Activated T-helper 1 cell treated with anti-CD3 and anti-CD28 coated beads, Interleukin-2, amount 50 U/mL, for 16 hours (primary cell): ENCODE measurements at places on chromosomes 6 and 20.

DNA sequence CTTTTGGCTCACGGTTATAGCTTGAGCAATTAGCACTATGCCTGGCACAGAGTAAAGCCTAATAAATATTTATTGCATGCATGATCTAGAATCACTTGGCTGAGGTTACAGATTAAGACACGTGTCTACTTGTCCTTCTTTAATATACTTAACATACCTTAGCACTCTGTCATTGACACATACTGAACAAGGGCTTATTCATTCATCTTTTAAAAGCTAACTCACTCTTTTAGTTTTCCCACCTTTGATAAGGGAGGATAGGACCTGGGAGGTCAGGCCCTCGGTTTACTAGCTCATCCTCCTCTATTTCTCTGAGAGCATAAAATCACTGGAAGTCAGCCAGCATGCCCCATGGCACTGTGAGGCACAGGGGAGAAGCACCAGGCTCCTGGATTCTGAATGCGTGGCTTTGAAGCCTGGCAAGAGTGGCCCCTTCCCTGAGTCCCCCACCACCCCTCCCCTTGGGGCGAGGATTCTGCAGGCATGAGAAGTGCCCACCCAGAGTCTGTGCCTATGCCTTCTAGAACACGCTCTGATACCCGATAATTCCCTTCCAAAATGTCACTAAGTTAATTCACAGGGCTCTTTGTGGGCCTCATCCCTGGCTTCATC, 11.2 kb downstream of the ZCCHC3 start:
- DNase-seq = no peak

DNA sequence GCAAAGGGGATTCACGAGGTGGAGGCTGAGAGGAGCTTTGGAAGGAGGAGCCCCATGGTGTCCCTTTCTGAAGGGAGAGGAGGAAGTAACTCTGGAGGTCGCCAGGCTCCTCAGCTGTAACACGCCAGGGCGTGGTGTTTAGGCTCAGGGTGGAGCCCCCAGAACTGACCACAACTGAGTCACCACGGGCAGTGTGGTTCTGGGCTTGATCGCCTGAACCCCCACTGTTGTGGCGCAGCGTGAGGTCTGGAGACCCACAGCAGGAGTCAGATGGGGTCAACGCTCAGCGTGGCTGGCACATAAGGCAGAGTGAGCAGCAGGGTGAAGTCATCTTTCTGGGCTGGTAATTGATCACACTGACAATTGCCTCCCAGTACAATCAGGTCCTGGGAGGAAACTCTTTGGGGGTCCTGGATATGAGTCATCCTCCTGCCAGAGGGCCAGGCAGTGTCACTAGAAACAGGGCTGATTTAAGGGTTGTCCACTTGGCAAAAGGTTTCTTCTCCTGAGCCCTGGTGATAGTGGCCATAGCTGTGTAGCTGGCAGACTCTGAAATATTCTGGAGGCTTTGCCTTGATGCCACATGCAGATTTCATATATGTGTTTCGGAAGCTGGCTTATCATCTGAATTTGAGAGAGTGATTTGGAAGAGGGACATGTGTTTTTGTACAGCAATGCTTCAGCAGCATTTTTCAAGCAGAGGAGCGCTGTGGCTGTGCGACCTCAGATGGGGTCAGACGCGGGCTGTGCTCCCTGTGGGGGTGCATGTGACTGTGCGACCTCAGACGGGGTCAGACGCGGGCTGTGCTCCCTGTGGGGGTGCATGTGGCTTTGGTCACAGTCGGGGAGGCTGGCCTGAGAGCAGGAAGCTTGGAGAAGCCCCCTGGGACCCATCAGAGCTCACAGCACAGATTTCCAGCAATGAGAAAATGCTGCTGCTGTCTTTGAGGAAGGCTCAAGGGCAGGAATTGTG, 50.0 kb downstream of the SYNJ2 start:
- no peak for DNase-seq

DNA sequence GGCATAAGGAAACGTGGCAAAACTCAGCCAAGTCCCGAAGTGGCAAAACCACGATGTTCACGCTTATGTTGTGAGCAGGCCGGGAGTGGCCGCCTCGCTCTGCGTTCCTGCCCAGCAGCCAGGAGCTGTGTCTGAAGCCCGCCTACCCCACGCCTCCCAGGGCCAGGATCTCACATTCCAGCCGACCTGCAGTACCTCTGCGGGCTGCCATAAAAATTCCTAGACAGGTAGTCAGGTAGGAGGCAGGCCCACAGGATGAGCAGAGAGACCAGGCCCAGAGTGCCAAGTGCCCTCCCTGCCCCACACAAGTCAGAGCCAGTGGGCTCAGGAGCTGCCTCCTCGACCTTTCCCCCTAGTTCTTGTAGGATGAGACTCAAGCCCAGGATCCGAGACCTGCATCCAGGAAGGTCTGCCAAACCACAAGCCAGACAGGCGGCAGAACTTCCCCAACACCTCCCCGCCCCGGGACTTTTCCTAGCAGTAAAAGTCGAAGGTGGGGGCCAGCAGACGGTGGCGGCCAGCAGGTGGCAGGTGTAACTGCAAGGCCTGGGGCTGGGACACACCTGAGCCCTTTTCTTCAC, 16.7 kb downstream of the PMEPA1 start:
- DNase-seq = no peak

- no peak for DNase-seq
These were observed 138.5 kb downstream of the MRPL14 start for GRCh38 chr6:43988801-43989200.

GRCh38 chr20:38870733-38871559, 55.3 kb upstream of the FAM83D start:
- DNase-seq = no peak

GRCh38 chr20:62546606-62547005, 70.8 kb upstream of the GATA5 start:
- DNase-seq = no peak

GRCh38 chr6:45987856-45988255, 27.8 kb downstream of the CLIC5 start:
- DNase-seq = no peak

- no peak for DNase-seq
These were observed 69.1 kb downstream of the SLC35F1 start for GRCh38 chr6:117976030-117976651.

DNA sequence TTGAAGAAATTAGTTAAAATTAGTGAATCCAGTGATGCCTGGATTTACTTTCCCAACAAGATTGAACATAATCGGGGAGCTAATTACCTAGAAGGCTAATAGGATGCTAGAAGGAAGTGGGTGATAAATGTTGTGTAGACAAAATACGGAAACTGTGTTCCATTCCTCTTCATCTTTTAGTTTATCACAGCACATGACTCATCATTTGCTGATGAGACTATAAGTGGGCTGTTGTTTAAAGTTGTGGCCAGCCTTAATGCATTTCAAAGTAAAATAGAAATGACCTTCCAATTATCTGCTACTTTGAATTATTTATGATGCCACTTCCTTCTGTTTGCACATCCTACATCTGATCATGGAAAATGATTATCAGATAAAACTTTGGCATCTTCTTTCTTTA, 43.4 kb downstream of the OGFRL1 start:
- DNase-seq = no peak

DNA sequence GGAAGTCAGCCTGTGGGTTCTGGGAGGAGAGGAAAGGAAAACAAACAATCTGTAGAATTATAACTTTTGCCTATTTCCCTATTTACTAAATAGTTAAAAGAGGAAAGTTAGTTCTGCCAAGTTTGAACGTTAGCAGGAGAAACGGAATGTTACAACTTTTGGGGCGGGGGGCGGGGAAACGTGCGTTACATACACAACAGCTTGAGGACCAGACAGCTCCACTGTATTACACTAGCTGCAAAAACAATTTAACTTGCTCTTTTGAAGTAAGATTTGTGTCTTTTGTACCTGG, 498 bp upstream of the PRDM1 start:
- no peak for DNase-seq

DNA sequence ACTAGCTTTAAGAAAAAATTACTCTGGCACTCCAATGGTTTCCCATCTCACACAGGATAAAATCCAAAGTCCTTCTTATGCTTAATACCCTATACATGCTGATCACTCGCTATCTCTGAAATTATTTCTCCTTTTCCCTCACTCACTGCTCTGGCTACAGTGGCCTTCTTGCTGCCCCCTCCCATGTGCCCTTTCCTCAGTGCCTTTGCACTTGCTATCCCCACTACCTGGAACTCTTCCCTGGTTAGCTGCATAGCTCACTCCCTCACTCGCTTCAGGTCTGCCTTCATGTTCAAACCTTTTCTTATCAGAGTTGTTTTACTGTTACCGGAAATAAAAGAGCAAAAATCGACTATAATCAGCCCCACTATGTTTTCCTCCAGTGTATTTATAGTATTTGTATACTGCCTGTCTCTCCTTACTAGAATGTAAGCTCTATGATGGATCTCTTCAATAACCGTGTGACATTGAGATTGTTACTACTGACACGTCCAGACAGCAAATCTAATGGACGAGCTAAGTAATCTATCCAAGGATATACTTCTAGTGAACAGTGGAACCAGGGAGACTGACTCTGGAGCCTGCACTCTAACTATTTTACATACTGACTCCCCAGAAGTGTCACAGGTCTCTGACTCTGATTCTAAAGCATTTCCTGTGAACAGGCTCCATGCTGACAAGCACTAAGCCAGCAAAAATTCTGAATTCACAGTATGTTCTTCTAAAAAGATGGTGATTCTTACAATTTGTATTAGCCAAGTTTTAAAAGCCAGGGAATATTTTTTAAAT, 25.1 kb downstream of the FKBP5 start:
- DNase-seq = no peak

- DNase-seq = no peak
These were observed 96.9 kb upstream of the FOXQ1 start for GRCh38 chr6:1215023-1215422.

DNA sequence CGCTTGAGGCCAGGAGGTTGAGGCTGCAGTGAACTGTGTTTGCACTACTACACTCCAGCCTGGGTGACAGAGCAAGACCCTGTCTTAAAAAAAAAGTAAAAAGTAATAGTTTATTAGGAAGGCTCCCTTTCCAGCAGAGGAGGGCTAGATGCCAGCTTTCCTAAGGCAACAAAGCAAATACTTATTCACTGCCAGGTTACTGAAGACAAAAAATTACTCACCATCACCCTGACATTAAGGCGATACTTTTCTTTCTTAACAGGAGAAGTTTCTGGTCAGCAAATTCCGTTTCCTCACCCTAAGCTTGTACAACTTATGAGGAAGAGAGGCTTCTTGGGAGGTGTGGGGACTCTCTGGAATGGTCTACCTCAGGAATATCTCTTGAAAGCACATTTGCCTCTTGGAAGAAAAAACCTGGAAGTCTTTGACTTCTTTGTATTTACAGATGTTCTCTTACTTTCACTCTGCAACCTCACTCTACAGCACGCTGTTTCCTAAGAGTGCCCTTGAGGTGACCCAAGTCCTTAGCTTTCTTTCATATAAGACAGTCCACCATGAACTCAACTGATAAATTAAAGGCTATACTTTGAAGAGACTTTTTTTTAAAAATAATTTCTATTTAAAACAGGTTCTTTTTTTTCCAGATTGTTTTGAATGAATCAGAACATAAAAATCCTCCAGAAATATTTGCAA, 52.9 kb upstream of the TRAF3IP2 start:
- DNase-seq = no peak

GRCh38 chr6:15044146-15044882, 201.6 kb upstream of the JARID2 start:
- DNase-seq = no peak

DNA sequence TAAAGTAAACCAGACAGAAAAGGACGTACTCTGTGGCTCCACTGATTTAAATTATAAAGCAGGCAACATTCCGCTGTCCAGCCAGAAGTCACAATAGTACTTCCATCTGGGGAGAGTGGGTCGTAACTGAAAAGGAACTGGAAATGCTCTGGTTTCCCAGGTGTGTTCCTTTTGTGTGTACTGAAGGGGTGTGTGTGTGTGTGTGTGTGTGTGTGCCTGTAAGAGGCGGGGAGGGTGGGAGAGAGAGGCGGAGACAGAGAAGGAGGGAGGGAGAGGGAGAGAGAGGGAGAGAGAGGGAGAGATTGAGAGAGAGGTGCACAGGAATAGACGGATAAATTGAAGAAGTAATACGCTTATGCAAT, 178.4 kb upstream of the ZNF184 start:
- no peak for DNase-seq

DNA sequence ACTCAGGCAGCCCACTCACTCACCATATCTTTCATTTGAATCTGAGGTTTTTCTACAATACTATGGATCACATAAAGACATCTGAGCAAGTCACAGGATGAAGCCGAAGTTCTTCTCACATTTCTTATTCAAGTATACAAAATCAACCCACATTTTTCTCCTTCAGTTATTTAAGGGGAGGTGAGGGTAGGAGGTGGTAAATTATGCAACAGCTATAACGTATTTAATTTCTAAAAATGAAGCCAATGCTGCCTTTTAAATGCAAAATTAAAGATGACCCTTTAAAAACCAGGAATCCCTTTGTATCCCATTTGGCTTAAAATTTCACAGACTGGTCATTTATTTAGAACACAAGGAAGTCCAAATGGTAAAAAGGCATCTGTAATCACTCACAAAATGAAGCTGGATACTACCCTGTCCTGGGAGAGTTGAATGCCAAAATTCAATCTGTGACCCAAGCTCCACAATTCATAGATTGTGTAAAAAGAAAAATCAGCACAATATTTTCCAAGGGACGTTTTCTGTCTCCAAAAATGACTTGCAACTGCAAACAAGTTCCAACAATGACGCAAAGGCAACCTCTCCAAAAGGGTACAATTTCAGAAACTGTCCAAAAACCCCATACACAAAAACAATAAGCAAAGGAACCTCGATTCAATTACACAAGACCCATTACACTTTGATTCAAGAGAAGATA, 48.8 kb downstream of the EPB41L2 start:
- no peak for DNase-seq

GRCh38 chr6:24910331-24910960, 25.3 kb downstream of the RIPOR2 start:
- no peak for DNase-seq

DNA sequence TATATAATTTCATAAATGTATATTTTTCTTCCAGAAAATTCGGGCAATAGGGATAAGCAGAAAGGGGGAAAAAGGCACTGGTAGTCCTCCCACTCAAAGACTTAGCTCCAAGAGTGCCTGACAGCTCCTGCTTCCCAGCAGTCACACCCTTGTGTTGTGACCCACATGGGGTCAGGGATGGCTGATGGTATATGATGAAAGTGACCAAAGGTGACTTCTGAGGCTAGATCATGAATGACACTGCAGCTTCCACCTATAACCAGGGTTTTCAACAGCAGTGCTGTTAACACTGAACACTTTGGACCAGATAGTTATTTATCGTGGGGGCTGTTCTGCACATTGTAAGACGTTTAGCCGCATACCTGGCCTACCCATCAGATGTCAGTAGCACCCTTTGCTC, 22.3 kb downstream of the FAM50B start:
- DNase-seq = no peak

GRCh38 chr20:60026010-60026409, 67.8 kb downstream of the CDH26 start:
- no peak for DNase-seq

GRCh38 chr20:62362590-62362940, 4.5 kb downstream of the LAMA5 start:
- DNase-seq = no peak

- DNase-seq = no peak
These were observed 205.3 kb upstream of the TSHZ2 start for GRCh38 chr20:52766645-52767435.

GRCh38 chr6:69763763-69764162, 33.0 kb downstream of the LMBRD1 start:
- no peak for DNase-seq
